ENCODE measurements at places on chromosomes 11 and 22. TPM values are rescaled to one million over a fixed set of nuclear protein-coding genes. Genes with fewer than 3 reads are reported as not detected.

Gene OR8G1
- total RNA-seq: 0.43 TPM

Gene DEPDC7
- total RNA-seq: 15.5 TPM

Gene PITPNM1
- total RNA-seq: 17.0 TPM

Gene NCAM1
- 1.4 TPM for total RNA-seq

Gene ABCG4
- total RNA-seq: 0.22 TPM

Gene MAPK8IP1
- 8.3 TPM for total RNA-seq

Gene OLFML1
- 1.3 TPM for total RNA-seq

Measured in articular chondrocyte of knee joint (primary cell).